ENCODE measurements at places on chromosomes 1 and 21.
A peak's percentile ranks its signal among the peaks of the same experiment; 100 is the strongest.

DNA sequence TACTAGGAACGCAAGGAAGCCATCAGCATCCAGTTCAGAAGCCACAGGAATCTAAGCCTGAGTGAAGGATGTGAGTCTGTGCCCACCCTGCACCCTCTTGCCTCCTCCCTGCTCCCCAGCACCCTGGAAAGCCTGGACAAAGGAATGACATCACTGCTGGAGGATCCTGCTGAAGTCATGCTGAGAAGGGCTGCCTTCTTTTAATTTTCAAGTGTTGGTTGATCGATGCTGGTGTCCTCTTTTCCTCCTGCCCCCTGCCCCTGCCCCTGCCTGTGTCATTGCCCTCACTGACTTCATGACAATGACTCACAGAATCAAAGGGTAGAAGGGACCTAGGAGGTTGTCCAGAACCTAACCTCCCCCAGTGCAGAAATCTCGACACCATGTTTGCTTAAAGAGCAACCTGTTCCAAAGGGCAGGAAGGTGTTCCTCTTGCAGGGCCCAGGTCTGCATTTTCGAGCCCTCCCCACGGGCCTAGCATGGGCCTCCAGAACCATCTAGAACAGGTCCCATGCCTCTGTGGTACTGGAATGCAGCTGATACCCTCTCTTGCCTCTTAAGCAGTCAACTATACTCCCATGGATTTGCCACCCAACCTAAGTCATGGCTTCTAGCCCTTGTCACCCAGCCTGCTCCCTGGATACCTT lies 9.6 kb downstream of the DHRS3 start:
- DNase-seq, result no peak

DNA sequence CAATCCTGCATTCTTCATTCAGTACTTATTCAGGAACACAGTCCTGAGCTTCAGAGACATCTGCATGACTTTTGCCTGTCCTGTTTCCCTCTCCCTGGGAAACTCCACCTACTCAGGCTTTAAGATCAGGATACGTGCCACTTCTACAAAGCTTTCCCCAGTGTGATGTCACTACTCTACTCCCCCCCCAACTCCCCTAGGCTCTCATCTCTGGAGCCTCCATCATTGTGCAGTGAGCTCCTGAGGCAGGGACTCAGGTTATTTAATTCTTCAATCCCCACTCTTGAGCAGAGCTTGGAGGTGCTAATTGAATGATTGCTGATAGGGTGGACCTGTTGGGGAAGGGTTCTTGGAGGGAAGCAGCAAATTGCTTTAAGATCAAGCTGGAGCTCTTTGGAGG lies 1.2 kb downstream of the NT5C1A start:
- no peak for DNase-seq

DNA sequence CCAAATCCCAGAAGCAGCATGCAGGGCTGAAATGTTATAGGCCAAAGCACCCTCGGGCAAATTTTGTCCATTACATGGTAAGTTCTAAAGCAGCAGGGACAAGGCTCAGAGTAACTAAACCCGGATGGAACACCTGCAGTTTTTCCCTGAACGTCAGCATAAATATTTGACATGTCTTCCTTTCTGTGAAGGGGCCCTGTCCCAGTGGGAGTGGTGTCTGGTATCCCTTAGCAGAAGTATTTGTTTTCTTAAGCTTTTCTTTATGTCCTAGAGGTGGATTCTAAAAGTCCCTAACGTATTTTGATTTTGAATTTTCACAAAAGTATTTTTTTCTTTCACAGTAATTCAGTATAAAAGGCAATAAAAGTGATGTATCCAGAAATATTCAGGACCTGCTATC lies 223.9 kb downstream of the ST6GALNAC3 start:
- DNase-seq, result no peak

DNA sequence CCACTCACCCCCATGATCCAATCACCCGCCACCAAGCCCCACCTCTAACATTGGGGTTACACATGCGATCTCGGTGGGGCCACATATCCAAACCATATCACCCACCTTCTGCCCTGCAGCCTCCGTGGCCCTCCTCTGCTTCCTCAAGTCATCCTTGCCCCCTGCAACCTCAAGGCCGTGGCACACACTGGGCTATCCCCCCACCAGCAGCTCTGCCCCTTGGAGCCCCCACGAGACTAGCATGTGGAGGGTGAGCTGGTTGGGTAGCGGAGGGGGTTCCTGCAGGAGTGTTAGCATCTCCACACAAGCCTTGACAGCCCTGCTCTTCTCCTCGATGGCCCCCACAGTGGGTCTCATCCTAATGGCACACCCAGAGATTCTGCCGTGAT lies 100.8 kb downstream of the TOMM20 start:
- no peak for DNase-seq

DNA sequence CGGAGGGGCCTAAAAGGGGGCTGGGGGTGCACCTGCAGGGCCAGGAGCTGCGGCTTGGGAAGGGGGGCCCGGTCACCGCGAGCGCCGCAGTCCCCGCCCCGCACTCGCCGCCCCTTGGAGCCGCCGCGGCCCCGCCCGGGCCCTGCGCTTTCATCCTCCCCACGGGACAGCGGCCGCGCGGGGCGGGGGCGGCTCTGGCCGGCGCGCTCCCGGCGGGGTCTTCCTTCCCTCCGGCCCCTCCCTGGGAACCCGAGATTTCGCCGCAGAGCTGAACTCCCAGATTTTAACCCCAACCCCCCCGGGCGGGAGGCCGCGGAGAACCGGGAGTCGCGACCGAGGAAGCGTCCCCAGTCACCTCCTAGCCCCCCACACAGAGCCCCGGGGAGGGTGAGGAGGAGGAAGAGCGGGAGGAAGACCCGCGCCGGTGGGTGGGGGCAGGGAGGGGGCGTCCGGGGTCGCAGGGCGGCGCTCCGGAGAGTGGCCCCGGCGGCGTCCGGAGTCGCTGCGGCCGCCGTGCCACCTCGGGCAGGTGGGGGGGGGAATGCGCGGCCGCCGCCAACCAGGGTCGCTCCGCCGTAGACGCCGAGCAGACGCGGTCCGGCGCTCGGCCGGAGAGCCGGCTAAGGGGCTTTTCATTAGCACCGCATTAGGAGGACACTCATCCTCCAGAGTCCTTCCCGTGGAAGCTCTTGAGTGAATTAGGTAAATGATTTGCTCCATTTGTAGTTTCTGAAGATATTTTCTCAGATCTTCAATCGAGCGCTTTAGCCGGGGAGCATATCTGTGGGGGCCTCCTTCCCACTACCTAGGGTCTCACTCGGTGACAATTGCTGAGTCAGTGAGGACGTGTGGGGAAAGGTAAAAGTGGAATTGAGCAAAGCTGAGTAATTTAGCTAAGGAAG lies 31.6 kb upstream of the NFIA start:
- no peak for DNase-seq

GRCh38 chr1:232853994-232854797 lies 49.0 kb downstream of the MAP10 start:
- no peak for DNase-seq

DNA sequence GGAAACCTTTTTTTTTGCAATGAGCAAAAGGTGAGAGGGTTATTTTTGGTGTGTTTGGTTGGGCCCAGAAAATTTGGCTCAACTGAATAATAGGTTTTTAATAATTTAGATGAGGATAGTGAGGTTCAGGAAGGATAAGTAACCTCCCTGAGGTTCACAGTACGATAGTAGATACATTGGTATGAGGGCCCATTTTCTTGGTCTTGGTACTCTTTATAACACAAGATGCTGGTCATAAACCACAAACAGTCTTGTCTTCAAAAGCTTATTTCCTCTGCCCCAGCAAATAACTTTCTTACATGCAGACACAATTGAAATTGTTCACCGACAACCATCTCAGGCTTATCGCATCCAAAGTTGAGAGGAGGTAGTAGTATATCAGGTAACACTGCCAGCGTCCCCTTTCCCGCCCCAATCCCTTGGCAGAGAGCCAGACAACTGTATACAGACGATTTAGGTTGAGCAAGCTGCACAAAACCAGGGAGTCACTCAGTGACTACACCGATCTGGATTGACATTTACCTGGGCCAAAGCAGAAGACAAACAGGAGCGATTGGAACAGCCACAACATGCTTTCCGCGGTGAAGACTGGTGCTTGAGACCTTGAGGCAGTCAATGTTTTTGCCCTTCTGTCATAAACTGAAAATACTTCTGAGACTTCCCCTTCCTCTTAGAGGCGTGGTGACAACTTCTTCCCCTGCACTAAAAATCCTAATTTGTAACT lies at the start of gene SLAMF6:
Gene SLAMF6, minus strand, starts transcription at position 634 of the 724 bp plus-strand sequence. Its CDS starts 63 bp downstream, at position 571.
- DNase-seq, result peak; percentile 33

DNA sequence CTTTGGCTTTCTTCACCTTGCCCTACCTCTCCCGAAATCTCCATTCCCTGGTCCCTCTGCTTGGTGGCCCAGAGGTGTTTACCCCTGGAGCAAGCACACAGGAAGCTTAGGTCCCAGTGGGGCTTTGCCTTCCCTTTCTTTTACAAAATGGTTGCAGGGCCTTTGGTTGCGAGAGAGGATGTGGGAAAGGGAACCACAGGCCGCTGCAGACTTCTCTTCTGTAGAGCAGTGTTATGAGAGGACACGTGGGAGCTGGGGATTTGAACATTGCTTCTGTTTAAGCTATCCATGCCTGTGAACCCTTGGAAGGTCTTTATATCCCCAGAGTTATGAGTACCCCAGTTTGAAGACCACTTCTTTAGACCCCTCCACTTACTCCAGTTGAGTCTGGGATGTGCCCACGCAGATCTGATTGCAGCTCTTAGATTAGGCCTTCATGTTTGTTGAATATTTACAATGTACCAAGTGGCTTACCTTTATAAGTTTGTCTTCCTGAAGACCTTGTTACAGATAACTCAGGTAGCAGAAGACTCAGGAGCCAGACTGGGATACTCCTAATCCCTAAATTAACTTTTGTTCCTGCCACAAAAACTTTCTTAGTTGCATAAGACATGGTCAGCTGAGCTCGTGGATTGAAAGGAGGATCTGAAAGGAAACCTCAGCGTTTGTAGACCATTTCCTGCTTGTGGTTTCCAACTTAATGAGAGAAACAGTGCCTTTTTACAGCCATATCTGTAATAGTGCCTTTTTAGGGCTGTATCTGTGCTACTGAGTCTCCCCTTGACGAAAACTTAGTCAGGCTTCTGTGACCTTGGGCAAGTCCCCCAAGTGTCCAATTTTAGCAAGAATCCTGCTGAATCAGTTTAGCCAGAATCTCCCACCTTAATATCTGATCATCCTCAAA lies 21.9 kb upstream of the IVNS1ABP start:
- DNase-seq, result no peak

- DNase-seq, result no peak
Measured at GRCh38 chr1:75616436-75617433, 5.8 kb upstream of the SLC44A5 start.

- no peak for DNase-seq
Measured at GRCh38 chr1:84912726-84913554, 19.9 kb upstream of the LPAR3 start.

- no peak for DNase-seq
Measured at GRCh38 chr1:230307213-230307612, 118.9 kb downstream of the PGBD5 start.

GRCh38 chr1:218536296-218536986 lies 191.3 kb downstream of the TGFB2 start:
- DNase-seq, result no peak

GRCh38 chr1:226349801-226350518 lies 41.0 kb upstream of the LIN9 start:
- DNase-seq, result no peak

GRCh38 chr1:156490401-156491032 lies 10.1 kb downstream of the MEF2D start:
- DNase-seq, result no peak

- no peak for DNase-seq
Measured at GRCh38 chr1:164654200-164654599, 95.2 kb downstream of the PBX1 start.

DNA sequence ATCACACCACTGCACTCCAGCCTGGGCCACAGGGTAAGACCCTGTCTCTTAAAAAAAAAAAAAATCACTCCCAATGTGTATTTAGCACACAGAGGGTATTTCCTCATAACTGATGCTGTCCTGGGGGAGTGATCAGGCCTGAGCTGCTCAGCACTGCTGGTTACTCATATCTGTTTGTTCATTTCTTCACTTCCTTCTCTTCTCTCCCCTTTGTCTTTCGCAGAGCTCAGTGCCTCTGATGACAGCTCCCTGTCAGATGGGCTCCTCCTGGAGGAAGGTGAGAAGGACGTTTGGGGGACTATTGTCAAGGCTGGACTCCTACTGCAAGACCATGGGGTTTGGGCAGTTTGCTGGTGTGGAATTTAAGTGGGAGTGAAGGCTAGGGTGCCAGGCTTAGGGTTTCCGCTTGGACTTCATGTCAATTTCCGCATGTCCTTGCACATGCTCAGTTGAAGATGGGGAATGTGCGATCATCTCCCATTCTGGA lies 13.0 kb downstream of the INAVA start:
- DNase-seq, result no peak

GRCh38 chr1:206419250-206419649 lies 51.0 kb upstream of the IKBKE start:
- no peak for DNase-seq

DNA sequence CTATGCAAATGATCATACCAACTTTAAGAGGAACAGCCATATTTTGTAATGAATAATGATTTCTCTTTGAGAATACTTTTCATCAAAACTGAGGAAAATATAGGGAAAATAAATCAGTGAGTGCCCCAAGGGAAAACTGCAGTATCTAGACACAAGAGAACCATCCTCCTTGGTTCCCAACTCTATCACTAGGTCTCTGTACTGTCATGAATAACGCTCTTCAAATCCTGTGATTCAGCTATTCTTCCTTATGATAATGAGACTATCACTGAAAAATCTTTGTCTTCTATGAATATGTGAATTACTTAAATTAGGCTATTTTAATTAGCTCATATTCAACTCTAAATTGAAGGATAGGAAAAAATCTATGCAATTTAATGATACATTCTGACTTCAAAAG lies 2.3 kb downstream of the OR2L5 start:
- DNase-seq, result no peak

GRCh38 chr1:4745560-4745959 lies 91.2 kb downstream of the AJAP1 start:
- DNase-seq, result no peak

GRCh38 chr1:38741341-38741740 lies 118.2 kb downstream of the RRAGC start:
- DNase-seq, result no peak

GRCh38 chr1:40315795-40316594 lies 1.1 kb downstream of the COL9A2 start:
- DNase-seq, result no peak

DNA sequence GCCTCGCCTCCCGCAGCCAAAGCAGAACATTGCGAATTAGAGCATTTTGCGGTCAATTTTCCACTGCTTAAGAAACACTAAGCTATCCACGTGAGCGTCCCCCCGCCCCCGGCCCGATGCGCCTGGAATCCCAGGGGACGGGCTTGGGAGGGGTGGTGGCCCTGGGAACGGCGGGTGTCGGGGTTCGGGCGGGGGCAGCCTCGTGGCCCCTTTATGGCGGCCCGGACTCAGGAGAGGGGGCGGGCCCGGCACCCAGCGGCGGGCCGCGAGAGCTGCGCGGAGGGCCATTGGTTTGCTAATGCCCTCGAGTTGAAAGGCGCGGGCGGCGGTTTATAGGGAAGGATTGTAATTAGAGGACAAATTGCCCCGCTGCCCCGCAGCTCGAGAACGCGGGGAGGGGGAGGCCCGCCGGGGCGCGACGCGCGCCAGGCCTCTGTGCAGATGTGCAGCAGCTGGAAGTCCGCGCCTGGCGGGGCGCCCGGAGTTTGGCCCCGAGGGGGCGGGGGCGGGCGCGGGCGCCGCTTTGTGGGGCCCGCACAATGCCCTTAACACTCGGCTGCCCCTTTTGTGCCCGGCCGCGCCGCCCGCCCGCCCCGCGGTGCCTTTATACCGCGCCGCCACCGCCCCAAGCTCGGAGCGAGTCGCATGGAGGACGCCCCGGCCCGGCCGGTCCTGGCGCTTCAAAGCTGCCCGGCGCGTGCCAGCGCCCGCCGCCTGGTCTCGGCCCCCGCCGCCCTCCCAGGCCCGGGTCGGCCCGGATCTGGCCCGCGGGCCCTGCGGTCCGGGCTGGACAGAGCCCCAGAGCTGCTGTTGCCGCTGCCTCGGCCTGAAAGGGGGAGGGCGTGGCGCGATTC lies 1.9 kb upstream of the HES3 start:
- DNase-seq, result no peak

Data from activated T-cell treated with anti-CD3 and anti-CD28 coated beads for 1 hour (primary cell).